Umbilical cord (tissue), 2 donors: ENCODE measurements at places on chromosomes 7 and 10.

- no peak for DNase-seq
These were observed 21.0 kb downstream of the TM9SF3 start for GRCh38 chr10:96565774-96566173.

DNA sequence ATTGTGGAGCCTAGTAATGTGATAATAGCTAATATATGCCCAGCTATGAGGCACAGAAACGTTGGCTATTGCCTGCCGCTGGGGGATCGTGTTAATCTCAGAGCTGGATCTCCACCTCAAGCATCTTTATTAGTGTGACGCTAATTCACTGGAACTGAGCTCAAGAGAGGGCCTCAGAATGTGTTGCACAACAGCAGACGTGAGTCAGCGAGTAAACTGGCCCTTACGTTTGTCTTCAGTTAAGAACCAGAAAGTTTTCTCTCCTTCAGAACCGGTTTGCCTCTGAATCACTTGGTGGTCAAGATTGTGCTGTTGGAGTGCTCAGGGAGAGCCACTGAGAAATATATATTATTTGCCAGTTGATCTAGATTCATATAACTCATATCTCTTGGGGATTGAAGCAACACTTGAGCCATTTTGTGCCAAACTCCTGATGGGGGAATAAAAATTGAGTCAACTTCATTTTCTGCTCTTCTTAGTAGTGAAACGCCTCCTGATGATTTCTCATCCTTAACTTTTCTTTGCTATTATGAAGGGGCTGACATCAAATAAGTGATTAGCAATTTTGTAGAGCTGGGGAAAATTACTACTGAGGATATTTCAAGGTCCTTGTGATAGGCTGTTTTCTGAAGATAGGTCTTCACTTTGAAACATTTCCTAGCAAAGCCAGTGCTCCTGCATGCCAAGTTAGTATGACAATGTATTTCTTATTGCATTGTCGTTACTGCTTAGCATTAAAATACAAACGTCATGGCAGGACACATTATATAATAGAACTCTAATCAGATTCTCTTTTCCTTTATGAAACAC is 22.3 kb downstream of the BZW2 start:
- peak; percentile 91 for DNase-seq

- peak; percentile 43 for DNase-seq
These were observed 1.4 kb downstream of the TRA2A start for GRCh38 chr7:23530405-23530804.

GRCh38 chr7:144820552-144820951 is 15.3 kb downstream of the TPK1 start:
- DNase-seq: no peak

- no peak for DNase-seq
These were observed 17.1 kb downstream of the GRID1 start for GRCh38 chr10:86349474-86349873.

DNA sequence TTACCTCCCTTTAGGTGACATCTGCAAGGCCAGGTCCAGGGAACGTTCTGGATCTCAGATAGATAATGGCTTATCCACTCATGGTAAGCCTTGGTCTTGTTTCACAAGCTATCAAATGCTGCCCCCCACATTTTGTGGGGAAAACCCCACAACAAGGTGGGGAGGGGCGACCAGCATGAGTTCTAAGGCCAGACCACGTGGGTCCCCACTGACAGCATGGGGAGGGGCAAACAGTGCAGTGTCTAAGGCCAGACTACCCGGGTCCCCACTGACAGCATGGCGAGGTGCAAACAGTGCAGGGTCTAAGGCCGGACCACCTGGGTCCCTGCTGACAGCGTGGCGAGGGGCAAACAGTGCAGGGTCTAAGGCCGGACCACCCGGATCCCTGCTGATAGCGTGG is 102.8 kb downstream of the DIP2C start:
- DNase-seq: no peak

DNA sequence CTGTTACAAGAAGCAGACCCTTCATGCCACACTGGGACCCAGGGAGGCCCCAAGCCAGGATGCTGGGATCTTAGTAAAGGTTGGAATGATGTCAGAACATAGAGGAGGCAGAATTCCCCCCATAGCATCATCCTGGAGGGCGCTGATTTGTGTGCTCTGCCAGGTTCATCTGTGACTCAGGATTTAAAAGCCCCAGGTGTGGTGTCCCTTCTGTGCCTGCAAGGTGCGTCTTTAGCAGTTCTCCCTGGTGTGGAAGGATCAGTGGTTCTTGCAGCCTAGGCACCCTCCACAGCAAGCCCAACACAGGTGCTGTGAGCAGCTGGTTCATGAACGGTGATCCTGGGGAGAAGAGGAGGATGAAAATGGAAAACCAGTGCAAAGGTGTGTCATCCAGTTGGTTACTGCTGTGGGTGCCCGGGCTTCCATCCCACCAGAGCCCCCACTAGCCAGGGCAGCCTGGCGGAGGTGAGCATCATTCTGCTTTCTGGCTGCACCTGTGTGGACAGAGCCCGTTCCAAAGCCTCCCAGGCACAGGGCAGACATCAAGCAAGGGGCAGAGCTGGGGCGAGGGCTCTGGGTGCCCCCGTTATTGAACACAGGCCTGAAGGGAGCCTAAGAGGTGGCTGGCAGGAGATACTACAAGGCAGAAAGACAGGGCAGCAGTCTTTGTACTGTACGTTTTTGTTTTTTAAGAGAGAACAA is 49.5 kb downstream of the IKZF1 start:
- DNase-seq: no peak

DNA sequence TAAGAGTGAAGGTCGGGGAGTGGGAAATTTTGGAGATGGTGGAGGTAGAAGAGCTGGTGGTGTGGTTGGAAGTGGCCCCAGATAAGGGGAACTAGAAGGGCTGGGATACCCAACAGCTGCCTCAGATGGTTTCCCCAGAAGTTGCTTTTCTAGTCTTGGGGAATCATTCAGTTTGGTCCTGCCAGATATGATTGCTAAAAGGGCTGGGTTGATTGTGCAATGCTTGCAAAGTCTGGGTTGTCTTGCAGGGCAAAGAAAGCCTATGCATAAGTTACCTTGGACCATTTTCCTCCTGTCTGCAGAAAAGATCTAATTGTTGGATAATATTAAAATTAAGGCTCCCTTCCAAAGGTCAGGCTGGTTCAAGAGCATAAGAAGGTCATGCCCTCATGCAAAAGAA is 213.8 kb upstream of the ZNF804B start:
- no peak for DNase-seq

DNA sequence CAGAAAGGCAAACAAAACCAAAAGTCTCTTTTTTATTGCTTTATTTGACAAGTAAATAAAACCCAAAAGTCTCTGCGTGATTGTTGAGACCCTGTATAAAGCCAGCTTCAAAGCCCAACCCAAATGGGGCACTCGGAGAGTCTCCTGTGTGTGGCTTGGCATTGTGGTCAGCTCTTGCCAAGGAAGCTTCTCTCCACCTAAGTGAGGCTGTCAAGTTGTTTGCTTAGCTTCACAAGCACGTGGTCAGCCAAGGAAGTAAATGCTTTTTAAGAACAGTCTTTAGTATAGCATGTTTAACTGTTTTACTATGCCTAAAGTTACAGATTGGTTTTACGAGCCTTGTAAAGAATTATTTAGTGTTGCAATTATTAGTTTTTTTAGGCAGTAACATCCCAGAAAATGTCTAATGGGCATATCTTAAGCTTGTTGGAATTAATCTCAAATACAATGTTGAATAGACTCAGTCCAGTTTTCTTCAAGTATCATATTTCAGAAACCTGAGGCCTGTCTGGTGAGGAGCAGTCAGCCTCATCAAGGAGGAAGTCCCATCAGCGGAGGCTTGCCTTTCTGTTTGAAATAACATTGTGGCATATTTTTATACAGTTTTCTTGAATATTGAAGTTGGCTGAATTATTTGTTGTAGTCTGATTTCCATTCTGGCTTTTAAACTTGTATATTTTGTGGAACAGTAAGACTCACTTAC is 144.3 kb downstream of the ANKRD30A start:
- DNase-seq: no peak

DNA sequence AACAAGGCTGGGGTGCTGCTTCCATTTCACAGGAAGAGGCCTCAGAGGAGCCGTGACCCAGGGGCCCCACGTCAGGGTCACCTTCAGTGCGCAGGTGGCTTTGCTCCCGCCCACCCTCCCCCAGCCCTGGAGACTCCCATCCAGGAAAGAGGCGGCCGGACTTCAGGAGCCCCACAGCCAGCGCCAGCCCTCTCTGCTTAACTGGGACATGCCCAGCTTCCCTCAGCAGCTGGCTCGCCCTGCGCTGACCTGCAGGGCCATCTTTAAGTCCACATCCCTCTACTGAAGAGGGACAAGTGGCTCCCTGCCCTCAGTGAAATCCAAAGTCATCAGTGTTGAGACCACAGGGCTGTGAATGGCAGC is 141.9 kb upstream of the PPP2R2D start:
- DNase-seq: no peak

- peak; percentile 52 for DNase-seq
These were observed 81.9 kb upstream of the PRKG1 start for GRCh38 chr10:50992356-50992901.

- no peak for DNase-seq
These were observed 341.0 kb upstream of the PHF14 start for GRCh38 chr7:10632712-10633111.

GRCh38 chr10:44178856-44179255 is 206.0 kb downstream of the CXCL12 start:
- no peak for DNase-seq

DNA sequence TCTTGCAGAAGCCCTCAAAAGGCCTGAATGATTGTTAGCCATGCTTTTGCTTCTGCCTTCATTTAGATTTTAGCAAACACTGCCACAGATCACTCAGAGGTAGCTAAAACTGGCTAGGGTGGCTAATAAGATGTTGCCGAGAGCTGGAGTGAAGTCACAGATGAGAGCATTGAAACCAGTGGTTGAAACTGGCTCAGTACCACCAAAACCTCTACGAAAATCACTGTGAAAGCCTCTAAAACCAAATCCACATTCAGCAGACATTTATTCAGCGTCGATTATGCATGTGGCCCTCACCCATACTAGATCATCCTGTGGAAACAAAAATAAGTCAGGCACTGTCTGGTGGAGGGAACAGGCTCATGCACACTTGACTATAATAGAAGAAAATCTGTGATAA is 50.8 kb downstream of the PIK3CG start:
- no peak for DNase-seq

- DNase-seq: no peak
These were observed 581.6 kb downstream of the ETV1 start for GRCh38 chr7:13407911-13408310.

DNA sequence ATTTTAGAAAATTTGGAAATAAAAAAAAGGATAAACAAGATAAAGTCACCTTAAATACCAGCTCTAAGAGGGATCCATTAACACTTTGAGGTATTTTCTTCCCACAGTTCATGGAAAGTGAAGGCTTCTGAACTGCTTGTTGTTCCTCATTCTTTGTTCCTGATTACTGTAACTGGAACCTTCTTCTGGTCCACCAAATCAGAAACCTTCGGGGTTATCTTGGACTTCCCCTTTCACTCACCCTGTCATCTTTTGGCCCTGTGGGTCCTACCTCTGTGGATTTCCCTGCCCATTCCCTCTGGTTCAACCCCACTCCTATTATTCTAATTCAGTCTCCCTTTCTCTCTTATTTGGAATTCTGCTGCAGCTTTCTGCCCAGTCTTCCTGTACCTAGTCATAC is 116.5 kb upstream of the PRPS1L1 start:
- peak; percentile 12 for DNase-seq

GRCh38 chr7:84139986-84140729 is 54.4 kb downstream of the SEMA3A start:
- DNase-seq: no peak

GRCh38 chr10:28680358-28680752 is 3.0 kb downstream of the BAMBI start:
- peak; percentile 32 for DNase-seq

GRCh38 chr10:52877451-52877850 is 104.9 kb upstream of the MBL2 start:
- no peak for DNase-seq

DNA sequence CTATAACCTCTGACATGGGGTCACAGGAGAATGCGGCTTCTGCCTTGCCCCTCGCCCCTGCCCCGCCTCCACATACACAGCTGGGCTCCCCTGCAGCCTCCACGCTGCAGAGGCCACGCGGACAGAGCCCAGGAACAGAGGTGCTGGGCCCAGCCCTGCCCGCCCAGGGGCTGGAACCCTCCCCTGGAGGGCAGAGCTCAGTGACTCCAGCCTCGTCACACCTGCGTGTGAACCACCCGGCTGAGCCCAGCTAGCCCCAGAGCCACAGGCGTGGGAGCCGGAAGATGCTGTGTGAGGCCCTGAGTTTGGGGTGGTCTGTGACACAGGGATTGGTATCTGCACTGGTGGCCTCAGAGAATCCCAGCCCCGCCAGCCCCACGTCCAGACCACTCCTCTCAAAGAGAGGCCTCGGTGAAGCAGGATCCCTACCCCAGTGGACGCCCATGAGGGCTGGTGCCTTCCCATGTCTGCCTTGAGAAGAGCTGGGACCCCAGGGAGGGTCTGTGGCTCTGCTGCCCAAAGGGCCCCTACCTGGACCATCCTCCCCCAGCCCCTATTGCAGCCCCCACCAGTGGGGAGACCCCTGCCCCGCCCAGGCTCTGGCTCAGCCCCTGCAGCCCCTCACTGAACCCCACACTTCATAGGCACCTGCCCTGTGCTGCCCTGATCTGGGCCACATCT is 8.1 kb upstream of the ADAP1 start:
- no peak for DNase-seq

DNA sequence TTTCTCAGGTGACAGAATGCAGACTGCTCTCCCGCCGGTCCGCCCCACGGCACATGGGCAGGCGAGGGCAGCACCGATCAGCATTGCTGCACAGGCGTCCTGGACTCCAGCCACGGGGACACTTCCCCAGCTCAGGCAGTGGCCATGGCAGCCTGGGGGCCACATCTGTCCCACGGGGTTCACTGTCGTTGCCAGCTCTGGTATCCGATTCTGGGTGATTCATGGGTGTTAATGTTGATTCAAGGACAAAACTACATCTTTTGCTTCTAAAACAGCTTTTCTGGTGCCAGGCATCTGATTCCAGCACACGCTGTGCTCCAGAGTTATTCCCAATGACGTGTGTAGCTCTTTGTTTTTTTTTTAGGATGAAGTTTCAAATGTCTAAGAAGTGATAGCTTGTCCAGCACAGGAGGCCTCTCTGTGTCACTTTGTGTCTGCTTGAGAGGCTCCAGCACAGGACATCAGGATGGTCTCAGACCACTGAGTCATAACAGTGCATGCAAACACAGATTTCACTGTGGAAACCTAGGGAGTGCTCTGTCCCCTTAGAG is 218.0 kb downstream of the WDR37 start:
- no peak for DNase-seq
